ENCODE measurements at places on chromosomes 5 and 9.

- DNase-seq = no peak
These were observed 4.0 kb upstream of the SEPTIN8 start for GRCh38 chr5:132781029-132781428.

DNA sequence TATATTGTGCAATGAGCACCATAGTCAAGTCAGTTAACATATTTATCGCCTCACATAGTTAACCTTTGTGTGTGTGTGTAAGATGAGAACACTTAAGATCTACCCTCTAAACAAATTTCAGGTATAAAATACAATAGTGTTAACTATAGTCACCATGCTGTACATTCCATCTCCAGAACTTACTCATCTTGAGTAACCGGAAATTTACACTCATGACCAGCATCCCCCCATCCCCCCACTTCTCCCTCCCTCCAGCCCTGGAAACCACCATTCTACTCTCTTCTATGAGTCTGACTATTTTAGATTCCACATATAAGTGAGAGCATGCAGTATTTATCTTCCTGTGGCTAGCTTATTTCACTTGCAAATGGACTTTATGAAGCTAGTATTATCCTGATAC, 40.3 kb downstream of the ZNF354A start:
- no peak for DNase-seq

GRCh38 chr5:68343421-68343826, 127.9 kb downstream of the PIK3R1 start:
- no peak for DNase-seq

DNA sequence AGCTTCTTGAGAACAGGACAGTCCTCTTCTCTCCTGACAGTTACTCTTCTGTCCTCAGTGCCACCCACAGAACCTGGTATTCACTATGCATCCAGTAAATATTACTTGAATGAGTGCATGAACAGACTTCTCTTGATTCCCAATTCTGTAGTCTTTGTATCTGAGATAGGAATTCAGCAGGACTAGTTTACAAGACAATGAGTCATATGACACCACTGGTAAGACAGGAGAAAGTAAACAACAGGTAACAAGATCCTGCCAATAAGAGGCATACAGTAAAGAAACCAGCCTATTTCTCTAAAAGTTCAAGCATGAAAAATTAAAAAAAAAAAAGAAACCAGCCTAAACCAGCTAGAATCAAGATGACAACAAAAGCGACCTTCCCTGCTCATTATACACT, 6.2 kb downstream of the ZNF883 start:
- no peak for DNase-seq

GRCh38 chr5:61586096-61587084, 254.3 kb downstream of the ZSWIM6 start:
- DNase-seq = no peak
